Glutamatergic neuron (in vitro differentiated cells): ENCODE measurements at places on chromosomes 5 and 9. TPM values are rescaled to one million over a fixed set of nuclear protein-coding genes. Genes with fewer than 3 reads are reported as not detected.

Gene SLC36A3
- not detected for total RNA-seq

Gene DMRT3
- 1.7 TPM for total RNA-seq

Gene WWC1
- total RNA-seq, result 1.5 TPM

Gene WDR5
- 45.9 TPM for total RNA-seq

Gene GADD45G
- total RNA-seq, result 124 TPM

Gene SNX24
- total RNA-seq, result 21.8 TPM

Gene TENT4A
- 23.7 TPM for total RNA-seq

Gene HRH2
- not detected for total RNA-seq

Gene FSD1L
- 32.5 TPM for total RNA-seq

Gene AFAP1L1
- total RNA-seq, result 0.25 TPM

Gene EMB
- 19.7 TPM for total RNA-seq

Gene PCDHB4
- total RNA-seq, result 7.8 TPM

Gene DENND4C
- total RNA-seq, result 34.5 TPM

- DNase-seq, result no peak
These were observed 500.9 kb downstream of the DIRAS2 start for GRCh38 chr9:90141723-90142122.

DNA sequence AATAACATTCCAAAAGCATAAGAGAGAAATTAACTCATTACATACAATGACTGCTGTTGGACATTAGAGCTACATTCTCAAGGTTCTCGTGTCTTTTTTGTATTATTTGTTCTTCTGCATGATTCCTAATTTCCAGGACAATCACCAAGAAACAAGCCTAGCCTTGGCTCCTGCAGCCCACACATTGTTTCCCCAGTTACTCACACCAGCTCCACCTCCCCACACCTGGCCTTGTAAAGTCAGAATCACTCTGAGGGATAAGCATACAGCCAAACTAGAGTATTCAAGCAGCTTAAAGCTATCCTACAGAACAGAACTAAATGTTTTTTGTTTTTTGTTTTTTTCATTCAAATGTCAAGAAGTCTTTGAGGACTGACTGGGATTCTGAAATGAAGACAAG, 189.2 kb downstream of the HINT1 start:
- DNase-seq, result no peak

DNA sequence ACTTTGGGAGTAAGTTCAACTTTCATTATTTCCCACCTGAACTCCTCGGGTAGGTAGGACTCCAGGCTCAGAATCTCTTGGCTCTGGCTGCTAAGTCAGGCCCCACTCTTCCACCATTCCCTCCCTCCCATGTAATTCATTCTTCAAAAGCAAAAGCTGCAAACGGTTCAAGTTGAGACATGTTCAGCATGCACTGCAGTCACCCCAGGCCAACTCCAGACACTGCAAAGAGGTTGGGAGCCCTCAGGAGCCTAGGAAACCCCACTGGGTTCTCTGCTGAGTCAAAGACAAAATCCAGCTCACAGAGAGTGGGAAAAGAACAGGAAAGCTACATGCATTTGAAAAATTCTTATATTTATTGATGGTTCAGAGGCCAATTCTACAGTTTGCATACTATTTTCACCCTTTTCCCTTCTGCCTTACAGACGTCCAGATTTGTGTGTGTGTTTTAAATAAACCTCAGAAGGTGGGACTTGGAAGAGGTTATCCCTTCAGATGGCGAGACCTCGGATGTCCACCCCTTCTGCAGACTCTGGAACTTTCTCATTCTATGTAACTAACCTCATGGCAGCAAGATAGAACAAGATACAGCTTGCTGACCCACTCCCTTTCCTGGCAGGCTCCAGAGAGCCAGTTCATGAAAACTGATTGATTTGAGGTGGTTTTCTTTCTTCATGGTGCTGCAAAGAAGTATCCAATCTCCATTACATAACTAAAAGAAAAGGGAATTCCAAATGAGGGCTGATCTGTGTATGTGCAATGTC, 65.7 kb upstream of the EQTN start:
- no peak for DNase-seq

DNA sequence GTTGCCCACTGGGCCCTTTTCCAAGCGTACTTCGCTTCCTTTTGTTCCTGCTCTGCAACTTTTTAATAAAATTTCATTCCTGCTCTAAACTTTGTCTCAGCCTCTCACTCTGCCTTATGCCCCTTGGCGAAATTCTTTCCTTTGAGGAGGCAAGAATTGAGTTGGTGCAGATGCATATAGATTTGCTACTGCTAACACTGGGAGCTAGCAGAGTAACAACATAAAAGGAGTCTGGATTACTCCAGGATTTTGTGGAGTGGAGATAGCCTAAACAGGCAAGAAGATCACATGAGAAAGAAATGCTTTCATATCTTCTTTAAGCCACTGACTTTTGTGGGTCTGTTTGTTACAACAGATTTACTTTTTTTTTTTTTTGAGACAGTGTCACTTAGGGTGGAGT, 12.9 kb upstream of the RFESD start:
- no peak for DNase-seq

- no peak for DNase-seq
These were observed 468.9 kb downstream of the ACTL7B start for GRCh38 chr9:108386859-108387384.

DNA sequence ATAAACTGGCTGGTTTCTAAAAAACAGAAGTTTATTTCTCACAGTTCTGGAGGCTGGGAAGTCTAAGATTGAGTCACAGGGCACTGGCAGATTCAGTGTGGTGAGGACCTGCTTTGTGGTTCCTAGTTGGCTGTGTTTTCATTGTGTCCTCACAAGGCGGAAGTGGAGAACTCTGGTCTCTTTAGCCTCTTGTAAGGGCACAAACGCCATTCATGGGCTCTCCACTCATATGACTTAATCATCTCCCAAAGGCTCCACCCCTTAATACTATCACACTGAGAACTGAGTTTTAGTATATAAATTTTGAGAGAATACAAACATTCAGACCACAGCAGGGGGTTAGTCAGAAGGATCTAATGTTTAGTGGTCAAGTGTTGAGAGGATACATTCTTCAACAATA, 208.2 kb downstream of the SEC61B start:
- DNase-seq, result no peak

- no peak for DNase-seq
These were observed 19.9 kb upstream of the ZFAND5 start for GRCh38 chr9:72384710-72385485.

DNA sequence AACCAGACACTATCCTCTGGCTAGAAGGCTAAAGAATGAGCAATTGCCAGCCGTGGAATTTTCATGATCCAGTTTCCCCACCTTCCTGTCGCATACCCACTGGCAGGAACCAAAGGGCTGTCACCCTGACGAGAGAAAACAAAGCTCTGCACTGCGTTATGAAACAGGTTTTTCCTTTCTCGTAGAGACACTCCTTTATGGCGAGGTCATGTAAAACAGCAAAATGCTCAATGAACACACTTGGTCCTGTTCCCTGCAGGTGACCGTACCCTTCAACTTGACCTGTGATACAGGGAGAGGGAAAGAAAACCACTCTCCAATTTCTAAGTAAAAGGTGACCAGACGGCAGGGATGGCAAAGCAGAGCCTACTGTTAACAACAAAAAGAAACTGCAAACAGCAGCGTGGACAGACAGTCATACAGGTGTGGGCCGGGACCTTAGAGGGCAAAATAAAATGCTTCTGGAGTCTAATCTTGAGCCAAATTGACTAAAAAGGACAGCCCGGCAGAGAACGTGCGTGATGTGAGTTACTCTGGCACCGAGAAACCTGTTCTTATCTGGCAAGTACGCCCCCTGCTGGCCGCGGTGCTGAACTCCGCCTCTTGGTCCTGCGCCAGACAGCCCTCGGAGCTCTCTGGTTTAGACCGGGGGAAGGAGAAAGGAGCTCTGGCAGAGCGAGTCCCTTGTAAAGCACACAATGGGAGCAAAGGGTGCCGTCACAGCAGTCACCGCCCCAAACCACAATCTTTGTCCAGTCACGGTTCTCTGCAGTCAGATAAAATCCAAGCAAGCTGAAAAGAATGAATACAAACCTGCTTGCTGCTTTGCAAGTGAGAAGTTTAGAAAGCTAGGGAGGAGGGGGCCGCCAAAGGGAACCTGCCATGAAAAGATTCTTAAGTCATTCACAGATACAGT, 98.9 kb downstream of the EFNA5 start:
- DNase-seq, result peak; percentile 98

- DNase-seq, result no peak
These were observed 481.7 kb downstream of the CDH10 start for GRCh38 chr5:24163091-24163490.

- DNase-seq, result no peak
These were observed 73.8 kb upstream of the IL17B start for GRCh38 chr5:149452665-149453617.

DNA sequence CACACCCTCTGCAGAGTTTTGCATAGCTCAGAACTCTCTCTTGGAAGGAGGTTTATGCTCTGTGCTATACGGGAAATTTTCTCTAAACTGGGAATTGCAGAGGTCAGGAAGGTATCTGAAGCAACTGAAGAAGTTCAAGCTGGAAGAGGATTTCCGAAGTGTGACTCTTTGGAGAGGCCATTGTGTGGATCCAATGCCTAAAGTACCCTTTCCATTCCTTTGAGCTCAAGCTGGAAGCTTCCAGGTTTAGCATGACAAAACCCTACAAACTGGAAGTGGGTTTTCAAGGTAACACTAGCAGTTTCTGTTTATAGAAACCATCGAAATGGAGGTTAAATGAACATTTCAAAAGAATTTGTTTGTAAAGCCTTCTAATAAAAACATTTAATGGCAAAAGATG, 187.1 kb downstream of the CFAP90 start:
- no peak for DNase-seq

- DNase-seq, result no peak
These were observed 31.7 kb upstream of the IRX4 start for GRCh38 chr5:1914471-1914870.

DNA sequence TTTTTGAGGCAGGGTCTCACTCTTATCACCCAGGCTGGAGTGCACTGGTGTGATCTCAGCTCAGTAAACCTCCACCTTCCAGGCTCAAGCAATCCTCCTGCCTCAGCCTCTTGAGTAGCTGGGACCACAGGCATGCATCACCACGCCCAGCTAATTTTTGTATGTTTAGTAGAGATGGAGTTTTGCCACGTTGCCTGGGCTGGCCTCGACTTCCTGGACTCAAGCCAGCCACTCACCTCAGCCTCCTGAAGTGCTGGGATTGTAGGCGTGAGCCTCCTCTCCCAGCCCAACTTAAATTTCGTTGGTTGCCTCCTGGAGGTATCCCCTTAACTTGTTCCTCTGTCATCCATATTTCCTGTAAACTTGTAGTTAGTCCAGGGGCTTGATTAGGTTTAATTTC, 47.2 kb downstream of the RAB24 start:
- DNase-seq, result no peak

- no peak for DNase-seq
These were observed 13.7 kb upstream of the RHOBTB3 start for GRCh38 chr5:95717439-95717838.

DNA sequence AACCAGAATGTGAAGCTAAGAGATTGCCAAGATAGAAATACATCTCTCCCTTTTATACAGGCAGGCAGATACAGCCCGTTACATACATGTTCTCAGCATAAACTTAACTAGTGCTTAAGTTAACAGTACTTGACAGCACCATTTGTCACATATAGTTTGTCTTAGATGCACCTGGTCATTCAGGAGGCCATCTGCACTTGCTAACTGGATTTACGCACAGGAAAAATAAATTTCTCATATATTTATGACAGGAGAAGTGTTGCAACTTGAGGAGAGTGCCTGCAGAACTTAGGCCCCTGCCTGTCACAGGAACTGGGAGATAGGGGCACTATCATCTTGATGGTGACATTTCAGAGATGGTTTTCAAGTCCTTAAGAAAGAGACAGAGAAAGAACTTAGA, 1462.1 kb upstream of the CDH9 start:
- no peak for DNase-seq

DNA sequence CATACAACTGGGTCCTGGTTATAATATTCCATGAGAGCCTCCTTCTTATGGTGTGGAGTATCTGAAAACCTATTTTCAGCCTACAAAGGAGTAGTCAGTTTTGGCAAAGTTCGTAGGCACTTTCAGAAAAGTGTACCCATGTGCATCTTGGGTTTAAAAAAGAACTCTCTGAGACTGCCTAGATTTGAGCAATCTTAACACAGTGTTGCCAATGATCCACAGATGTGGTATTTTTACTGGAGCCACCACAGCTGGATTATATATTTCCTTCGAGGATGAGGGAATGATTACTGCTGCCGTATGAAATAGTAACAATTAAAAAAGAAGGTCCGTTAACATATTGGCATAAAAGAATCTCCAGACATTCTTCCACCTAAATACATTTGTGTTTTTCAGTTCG, 1.1 kb downstream of the PALM2AKAP2 start:
- DNase-seq, result no peak

DNA sequence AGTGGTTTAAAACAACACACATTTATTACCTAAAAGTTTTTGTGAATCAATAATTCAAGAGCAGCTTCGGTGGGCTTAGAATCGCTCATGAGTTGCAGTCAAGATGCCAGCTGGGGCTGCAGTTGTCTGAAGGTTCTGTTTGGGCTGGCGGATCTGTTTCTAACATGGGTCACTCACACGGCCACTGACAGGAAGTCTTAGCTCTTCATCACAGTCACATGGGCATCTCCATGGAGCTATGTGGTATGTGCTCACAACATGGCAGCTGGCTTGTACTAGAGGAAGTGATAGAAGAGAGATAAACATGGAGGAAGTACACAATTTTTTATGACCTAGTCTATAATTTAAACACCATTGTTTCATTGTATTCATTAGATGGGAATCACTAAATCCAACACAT, 11.2 kb downstream of the KLHL9 start:
- DNase-seq, result no peak

GRCh38 chr9:135272608-135273007, 185.1 kb downstream of the OLFM1 start:
- peak; percentile 61 for DNase-seq

- DNase-seq, result no peak
These were observed 1143.5 kb downstream of the PTPRD start for GRCh38 chr9:9469271-9469670.

DNA sequence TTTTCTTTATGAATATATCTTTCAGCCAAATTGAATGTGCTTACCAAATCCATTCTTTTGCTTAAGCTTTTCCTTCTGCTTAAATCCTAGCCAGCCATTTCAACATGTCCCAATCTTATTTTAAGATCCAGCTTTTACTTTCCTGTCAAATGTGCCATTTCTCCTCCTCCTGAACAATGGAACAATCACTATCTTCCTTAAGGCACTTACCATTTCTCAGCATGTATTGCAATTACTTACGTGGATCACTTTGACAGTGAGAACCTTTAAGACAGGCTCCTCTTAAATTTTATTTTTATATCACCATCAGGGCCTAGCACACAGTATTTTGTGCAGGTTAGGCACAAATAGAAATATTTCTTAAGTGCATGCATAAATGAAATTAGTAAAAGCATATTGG, 4.4 kb upstream of the CDO1 start:
- no peak for DNase-seq

DNA sequence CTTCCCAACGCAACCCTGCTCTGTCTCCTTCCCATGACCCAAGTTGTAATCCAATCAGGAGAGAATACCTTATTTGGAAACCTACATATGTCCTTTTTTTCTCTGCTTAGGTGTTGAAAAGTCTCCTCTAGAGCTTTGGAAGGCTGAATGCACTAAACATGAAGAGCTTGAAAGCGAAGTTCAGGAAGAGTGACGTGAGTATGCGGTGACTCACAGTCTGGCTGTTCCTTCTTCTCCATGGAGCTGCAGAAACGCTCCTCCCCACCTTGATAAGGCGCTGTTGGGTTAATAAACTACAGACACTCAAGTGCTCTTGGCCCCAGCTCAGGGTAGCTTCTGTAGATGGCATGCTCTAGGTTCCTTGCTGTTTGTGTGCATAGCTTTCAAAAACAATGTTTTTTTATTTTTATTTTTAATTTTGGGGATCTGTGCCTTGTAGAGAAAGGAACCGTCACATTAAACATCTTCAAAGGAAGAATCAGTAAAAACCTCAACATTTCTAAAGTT, 30.7 kb downstream of the RAI14 start:
- no peak for DNase-seq
